Stimulated activated CD4-positive, alpha-beta T cell treated with anti-CD3 and anti-CD28 coated beads, TNF-alpha, amount 100 ng/mL, for 4 hours (primary cell): ENCODE measurements at places on chromosomes 7 and 10.

DNA sequence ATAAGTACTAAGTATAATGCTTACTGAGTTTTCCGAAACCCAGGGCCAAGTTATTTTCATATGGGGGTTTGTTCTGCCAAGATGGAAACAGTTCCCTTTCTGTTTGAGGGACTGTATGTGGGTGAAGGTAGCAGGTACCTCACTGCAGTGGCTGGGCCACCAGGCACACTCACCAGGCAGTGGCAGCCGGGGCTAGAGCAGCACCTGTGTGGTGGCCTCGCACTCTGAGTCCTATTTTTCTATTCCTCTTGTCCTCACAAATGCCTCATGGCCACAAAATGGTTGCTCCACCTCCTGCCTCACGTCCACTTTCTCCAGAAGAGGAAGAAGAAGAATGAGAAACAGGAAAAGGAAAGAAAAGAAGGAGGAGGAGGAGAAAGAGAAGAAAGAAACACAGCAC lies 167.3 kb upstream of the SHH start:
- DNase-seq: no peak

DNA sequence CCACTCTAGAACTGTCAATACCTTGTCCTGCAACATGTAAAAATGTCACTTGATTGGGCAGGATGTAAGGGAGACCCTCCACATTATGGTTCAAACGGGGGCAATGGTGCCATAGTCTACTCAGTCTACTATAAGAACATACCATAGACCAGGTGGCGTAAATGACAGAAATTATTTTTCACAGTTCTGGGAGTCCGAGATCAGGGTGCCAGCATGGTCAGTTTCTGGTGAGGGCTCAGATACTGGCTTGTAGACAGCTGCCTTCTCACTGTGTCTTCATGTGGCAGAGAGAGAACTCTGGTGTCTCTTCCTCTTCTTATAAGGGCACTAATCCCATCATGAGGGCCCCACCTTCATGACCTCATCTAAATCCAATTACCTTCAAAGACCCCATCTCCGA lies 18.7 kb upstream of the TMEM178B start:
- DNase-seq: no peak

- DNase-seq: no peak
These were observed 23.2 kb upstream of the SMURF1 start for GRCh38 chr7:99167072-99167471.

- DNase-seq: no peak
These were observed 11.8 kb upstream of the TFAM start for GRCh38 chr10:58373442-58373827.

DNA sequence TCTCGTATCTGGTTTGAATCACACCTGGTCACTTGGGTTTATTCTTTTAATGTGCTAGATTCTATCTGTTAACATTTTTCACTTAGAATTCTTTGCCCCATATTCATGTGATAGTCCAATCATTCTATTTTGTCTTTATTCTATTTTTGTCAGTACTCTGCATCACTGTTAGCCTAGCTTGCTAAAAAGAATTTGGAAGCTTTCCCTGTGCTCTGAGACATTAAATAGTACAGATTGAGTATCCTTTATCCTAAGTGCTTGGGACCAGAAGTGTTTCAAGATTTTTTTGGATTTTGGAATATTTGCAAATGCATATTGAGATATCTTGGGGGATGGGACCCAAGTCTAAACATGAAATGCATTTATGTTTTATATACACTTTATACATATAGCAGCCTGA lies 51.0 kb downstream of the RALA start:
- no peak for DNase-seq

- no peak for DNase-seq
These were observed 111.0 kb upstream of the KMT2E start for GRCh38 chr7:104903044-104903443.

DNA sequence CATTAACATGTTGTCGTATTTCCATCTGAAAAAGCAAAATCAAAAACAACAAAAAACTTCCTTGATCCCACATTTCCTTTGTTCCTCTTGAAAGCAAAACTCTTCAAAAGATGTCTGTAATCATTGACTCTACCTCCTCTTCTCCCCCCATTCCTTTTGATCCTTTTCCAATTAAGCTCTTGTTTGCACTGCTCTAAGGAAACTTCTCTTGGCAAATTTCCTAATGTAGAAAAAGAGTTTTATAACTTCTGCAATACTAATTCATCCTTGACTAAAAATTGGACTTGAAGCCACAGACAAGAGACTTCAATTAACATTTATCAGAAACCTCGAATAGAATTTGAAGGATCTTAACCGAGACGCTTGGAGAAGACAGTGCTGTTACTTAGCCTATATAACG lies 317.1 kb upstream of the SEMA3C start:
- no peak for DNase-seq

DNA sequence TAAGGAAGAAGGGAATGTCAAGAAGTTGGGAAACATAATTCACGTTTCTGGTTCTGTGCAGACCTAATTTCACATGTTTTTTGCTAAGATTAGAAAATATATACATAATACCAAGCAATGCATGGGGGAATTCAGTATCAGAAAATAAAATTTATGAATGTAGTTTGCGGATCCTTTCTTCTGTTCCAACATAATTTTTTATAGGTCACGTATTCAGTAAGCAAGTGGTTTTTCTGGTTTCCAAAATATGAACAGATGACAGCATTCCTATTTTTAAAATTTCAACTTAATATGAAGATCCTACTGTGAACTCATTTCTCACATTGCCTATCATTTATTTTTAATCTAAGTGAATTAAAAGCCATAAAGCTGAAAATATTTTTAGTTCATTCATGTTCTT lies 560.0 kb upstream of the NRG3 start:
- no peak for DNase-seq

- DNase-seq: no peak
These were observed 49.4 kb downstream of the LRRN3 start for GRCh38 chr7:111140091-111140865.

DNA sequence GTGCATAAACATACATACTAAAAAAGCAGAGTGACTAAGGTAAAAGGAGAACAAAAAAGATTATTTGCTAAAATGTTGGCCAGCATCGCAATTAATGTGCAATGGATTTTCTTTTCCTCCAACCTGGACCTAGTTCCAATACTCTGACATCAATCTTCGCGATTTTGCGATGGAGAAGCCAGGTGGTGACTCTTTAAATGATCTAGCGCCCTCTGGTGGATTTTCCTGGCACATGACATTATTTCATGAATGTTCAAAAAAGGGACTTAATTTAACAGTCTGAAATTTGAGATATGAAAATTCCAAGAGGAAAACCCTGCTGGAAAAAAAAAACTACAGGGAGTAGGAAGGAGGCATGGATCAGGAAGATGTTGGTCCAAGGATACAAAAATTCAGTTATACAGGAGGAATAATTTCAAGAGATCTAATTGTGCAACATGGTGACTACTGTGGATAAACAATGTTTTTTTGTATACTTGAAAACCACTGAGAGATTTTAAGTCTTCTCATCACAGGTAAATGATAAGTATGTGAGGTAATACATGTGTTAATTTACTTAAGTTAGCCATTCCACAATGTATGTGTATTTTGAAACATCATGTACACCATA lies 4.3 kb upstream of the KCNMA1 start:
- DNase-seq: no peak

DNA sequence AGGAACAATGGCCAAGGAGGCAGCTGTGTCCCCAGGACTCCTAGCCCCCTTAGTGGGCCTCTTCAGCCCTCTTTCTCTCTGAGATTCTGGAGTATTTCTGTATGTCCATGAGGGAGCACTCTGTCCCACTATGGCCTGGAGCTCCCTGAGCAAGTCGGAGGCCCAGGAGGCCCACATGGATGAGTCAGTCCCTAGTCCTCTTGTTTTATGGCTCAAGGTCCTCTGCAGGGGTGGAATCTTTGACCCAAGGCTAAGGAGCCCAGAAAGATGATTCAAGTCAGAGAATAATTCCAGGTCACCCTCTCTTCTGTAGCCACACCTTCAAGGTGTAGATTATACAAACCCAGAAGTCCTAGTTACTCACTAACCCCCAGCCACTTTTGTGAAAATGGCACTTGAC lies 125.6 kb downstream of the PLXNA4 start:
- DNase-seq: no peak

DNA sequence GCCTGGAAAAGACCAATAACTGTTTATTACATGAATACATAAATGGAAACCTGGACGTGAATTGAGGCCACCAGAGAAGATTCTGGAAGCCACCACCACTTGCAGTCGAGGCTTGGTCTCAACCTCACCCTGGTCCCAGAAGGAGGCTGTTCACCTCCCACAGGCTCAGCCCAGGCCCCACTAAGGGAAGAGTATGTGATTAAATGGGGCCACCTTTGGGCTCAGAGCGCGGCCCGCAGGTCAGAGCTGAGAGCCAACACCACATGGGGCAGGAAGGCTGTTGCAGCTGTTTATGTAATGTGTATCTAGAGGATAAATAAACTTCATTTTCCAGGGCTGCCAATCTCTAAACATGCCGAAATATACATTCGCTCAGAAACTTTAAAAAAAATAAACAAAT lies 17.6 kb upstream of the FGFR2 start:
- no peak for DNase-seq

GRCh38 chr10:52759154-52759553 lies 13.4 kb downstream of the MBL2 start:
- no peak for DNase-seq

- no peak for DNase-seq
These were observed 9.5 kb downstream of the ANKIB1 start for GRCh38 chr7:92255308-92255707.

GRCh38 chr10:88089498-88089897 lies 226.1 kb downstream of the PTEN start:
- DNase-seq: no peak

DNA sequence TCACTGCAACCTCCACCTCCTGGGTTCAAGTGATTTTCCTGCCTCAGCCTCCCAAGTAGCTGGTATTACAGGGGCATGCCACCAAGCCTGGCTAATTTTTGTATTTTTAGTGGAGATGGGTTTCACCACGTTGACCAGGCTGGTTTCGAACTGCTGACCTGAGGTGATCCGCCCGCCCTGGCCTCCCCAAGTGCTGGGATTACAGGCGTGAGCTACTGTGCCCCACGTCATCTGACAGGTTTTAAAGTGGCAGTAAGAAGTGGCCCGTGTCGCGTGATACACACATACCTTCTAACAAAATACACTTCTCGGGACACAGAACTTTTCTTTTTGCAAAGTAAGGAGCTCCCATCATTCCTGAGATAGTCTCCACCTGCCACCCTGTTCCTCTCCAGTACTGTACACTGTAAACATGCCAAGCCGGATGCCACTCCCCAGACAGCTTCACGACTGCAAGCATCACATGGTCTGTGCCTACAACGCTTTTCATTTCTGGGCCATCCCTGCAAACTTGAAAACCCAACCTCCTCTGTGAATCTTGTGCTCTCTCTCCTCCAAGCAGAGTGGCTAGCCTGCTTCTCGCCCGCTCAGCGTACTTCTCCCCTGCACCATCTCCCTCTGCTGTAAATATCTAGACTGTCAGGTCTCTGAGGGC lies 256.3 kb upstream of the KLF14 start:
- DNase-seq: no peak

DNA sequence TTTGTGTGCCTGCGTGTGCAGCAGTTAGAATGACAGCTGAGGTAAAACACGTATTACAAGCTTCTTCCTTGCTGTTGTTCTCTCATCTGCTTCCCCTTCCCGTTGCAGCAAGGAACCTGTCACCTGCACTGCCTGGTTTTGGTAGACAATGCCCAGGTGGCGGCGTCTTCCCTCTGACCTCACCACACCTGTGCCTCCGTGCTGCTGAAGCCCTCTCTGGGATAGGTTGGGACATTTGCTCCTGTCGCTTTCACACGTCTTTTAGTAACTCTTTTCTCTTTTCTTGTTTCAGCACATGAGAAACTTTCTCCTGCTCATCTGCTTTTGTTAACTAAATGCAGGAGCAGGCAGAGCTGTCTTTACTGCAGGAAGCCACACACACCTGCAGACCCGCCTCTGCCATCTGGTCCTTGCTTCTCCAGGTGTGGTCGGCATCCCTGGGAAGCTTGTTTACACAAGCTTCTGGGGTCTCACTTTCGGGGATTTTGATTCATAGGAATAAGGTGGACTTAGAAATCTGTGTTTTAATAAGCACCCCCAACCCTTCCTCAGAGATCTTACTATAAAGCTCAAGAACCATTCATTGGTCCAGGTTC lies 60.7 kb upstream of the EXOC6 start:
- DNase-seq: no peak

DNA sequence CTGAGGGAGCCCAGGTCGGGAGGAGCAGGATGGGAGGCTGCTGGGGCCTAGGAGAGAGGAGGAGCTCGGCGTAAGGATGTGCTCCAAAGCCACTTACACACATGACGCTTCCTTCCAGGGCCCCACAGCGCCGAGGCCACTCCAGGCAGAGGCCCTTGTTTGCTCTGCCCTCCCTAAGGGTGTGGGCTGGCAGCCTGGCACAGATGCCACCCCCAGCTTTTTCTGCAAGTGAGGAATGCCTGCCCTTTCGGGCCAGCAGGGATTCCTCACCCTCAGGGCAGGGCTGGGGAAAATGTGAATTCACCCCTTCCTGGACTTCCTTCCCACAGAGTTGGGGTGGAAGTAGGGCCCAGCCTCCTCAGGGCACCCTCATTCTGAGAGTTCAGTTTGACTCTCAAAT lies 5.6 kb upstream of the AQP1 start:
- no peak for DNase-seq

GRCh38 chr10:77810446-77811335 lies 115.9 kb downstream of the DLG5 start:
- DNase-seq: no peak

DNA sequence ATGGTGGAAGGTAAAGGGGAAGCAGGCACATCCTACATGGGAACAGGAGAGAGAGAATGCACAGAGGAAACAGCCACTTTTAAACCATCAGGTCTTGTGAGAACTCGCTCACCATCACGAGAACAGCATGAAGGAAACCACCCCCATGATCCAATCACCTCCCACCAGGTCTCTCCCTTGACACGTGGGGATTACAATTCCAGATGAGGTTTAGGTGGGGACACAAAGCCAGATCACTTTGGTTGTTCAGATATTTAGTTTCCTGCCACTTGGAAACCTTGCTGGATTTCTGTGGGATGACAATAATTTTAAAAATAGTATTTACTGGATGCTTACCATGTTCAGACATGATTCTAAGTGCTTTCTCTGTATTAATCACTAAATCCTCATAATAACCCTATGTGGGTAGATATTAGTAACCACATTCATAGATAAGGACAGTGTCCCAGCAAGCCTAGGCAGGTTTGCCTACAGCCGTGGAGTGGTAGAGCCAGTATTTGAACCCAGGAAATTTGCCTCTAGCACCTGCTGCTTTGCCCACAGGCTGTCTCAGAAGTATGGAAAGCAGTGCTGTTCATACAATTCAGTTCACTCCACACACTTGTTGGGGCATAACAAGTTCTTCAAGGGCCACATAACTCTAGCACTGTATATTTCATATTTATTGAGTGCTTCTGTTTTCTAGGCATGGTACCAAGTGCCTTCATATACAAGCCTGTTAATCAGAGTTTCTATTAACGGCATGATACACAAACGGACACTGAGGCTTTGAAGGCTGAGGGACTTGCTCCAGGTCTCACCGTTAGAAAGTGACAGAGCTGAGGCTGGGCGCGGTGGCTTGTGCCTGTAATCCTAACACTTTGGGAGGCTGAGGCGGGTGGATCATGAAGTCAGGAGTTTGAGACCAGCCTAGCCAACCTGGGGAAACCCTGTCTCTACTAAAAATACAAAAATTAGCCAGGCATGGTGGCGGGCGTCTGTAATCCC lies 8.3 kb downstream of the TLL2 start:
- no peak for DNase-seq
